ENCODE measurements at places on chromosomes 1 and 21.

- DNase-seq, result no peak
Observed at GRCh38 chr1:152001631-152002584, 8.2 kb upstream of the S100A10 start.

GRCh38 chr1:30818568-30819243 lies 61.1 kb upstream of the LAPTM5 start:
- DNase-seq, result no peak

DNA sequence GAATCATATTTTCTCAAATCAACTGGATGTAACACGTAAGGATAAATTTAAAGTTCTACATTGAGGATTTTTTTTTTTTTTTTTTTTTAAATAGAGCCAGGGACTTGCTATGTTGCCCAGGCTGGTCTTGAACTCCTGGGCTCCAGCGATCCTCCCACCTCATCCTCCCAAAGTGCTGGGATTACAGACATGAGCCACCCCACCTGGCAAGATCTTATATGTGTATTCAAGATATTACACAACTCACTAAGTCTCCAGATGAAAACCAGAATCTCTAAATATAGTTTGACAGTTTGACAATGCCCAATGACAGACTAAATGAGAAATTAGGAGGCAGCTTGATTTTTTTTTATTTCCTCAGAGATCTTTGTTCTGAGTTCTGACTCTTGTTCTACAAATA lies 6.8 kb downstream of the YY1AP1 start:
- no peak for DNase-seq

DNA sequence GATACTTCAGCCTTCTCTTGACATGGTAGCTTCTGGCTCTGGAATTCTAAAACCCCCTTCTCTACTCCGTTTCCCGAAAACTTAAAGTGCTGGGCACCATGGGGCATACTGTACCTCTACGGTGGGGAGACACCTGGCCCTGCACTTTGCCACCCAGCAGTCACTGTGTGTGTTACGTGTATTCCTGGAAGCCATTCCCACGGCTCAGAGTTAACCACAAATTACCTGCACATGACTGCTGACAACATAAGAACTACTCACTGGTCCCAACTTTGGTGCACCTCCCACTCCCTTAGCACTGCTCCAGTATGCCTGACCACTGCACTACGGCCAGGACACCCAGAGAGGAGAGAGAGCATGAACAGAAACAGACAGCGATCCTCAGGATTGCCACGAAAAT lies 29.4 kb upstream of the TMPRSS2 start:
- no peak for DNase-seq

DNA sequence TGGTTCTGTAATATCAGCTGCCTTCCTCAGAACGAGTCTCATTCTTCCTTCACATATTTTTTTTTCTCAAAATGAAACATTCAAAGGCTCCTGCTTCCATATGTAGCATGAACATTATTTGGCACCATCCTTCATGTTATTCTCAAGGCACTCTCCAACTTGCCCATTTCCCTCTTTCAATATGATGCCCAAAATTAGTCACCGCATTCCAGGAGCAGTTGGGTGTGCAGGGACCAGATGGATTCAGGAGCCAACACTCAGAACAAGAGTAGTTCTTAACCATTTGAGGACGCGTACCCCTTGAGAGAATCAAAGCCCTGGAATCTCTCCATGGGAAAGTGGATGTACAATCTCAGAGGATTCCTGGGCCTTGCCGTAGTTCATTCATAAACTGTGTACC lies 50.3 kb downstream of the KCNK1 start:
- no peak for DNase-seq

DNA sequence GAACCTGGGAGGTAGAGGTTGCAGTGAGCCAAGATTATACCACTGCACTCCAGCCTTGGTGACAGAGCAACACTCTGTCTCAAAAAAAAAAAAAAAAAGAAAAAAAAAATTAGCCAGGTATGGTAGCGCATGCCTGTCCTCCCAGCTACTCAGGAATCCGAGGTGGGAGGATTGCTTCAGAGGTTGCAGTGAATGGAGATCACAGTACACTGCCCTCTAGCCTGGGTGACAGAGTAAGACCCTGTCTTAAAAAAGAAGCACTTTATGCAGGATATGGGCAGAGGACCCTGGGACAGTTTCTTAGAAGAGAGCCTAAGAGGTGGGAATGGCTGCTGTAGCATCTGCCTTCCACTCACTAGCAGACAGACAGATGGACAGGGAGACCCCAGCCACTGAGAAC lies 23.0 kb downstream of the IQGAP3 start:
- DNase-seq, result no peak

DNA sequence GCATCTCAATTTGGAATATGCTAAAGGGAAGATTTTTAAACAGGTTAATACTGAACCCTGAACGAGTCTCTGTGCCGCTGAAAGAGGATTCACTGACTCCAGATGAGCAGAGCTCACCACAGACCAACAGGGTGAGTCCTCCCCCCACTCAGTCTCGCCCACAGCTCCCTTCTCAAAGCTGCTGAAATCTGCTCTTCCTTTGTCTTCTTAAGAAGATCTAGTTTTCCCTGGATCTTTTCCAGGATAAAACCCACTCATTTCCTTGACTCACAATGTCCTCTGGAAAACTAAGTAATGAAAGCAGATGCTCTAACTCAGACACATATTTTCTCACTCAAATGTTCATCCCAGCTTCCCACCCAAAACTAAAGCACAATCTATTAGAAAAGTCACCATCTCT lies 447.0 kb upstream of the PKN2 start:
- no peak for DNase-seq

DNA sequence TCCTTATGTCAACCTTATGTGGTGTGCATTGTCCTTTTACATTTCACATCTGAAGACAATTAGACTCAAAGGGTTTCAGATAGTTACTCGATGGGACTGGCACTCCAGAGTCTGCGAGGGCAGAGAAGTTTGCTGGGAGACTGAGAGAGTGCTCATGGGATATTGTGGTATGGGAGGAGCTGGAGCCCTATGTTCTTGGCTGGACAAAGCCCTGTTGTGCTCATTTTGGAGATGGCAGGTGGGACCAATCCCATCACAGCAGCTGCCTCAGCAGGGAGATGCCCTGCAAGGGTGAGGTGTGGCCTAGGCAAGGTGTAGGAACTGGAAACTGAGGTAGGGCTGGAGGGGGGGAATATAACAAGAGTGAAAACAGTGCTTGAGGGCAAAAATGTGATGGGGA lies 43.5 kb upstream of the CRNN start:
- DNase-seq, result no peak

GRCh38 chr1:208110296-208110695 lies 133.9 kb downstream of the PLXNA2 start:
- no peak for DNase-seq

- DNase-seq, result no peak
Observed at GRCh38 chr1:88961647-88962275, 30.7 kb downstream of the KYAT3 start.

DNA sequence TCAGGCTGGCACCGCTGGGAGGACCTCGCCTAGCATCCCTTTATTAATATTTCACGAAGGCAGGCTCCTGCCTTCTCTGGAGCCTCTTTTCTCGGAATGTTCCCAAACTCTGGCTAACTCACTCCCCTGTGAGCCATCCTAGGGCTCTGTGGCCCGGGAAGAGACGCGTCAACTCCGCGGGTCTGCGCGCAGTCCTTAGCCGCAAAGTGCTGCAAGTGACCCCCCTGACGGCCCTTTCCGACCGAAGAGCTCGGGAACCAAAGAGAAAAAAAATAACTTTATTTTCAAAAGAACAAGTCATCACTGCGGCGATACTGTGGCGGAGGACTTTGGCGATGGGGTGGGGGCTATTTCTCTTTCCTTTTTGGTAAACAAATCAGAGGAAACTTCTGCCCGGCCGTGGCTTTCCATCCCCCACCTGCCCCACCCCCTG lies 14.6 kb downstream of the NR5A2 start:
- no peak for DNase-seq
